ENCODE measurements at places on chromosomes 1 and 21. TPM values are rescaled to one million over a fixed set of nuclear protein-coding genes. Genes with fewer than 3 reads are reported as not detected.
A peak's percentile ranks its signal among the peaks of the same experiment; 100 is the strongest.

PALMD gene
- 115 TPM for total RNA-seq

DNA sequence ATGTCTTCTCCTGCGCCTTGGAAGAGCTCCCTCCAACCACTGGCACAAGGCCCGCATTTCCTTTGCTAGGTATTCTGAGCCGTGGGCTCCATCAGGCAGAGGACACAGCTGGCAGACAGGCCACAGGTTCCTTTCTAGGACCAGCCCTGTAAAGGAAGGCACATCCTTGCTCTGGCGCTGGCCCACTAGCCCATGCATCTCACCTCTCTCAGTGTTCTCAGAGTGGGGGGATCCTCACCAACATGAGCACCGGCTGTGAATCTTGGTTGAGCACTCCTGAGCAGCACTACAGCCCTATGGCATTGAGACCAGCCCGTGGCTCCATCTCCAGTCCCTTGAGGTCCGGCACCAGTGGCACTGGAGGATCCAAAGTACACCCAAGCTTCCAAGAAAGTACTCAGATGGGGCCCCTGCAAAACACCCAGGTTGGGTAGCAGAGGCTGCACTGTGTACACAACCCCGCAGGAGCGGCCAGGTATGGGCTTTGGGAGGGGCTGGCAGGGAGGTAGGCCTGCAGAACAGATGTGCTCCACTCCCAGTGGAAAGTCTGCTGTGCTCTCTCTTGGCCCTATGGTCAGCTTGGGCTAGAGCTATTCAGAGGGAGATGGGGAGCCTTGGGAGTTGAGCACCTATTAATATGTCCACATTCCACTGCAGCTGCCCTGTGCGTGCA is 47.1 kb upstream of the PLPPR5 start:
- DNase-seq: no peak

DMBX1 gene
- not detected for total RNA-seq

PCBP3 gene
- 2.7 TPM for total RNA-seq

DNA sequence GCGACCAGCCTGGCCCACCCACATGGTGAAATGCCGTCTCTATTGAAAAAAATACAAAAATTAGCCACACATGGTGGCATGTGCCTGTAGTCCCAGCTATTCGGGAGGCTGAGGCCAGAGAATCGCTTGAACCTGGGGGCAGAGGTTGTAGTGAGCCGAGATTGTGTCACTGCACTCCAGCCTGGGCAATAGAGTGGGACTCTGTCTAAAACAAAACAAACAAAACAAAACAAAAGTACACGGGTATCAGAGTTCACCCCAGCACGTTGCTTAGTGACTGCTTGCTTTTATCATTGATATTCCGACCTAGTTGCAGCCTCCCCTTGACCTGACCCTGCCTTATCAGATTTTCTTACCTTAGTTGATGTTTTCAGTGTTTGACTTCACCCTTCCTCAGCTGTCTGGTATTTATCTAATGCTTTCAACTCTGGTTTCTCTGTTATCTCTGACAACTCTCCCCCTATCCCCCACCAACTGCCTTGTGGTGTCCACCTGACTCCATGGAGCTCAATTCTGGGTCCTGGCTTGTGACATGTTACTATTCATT is 5.1 kb downstream of the TLCD4 start:
- no peak for DNase-seq

RXRG gene
- total RNA-seq: 2.2 TPM

DNA sequence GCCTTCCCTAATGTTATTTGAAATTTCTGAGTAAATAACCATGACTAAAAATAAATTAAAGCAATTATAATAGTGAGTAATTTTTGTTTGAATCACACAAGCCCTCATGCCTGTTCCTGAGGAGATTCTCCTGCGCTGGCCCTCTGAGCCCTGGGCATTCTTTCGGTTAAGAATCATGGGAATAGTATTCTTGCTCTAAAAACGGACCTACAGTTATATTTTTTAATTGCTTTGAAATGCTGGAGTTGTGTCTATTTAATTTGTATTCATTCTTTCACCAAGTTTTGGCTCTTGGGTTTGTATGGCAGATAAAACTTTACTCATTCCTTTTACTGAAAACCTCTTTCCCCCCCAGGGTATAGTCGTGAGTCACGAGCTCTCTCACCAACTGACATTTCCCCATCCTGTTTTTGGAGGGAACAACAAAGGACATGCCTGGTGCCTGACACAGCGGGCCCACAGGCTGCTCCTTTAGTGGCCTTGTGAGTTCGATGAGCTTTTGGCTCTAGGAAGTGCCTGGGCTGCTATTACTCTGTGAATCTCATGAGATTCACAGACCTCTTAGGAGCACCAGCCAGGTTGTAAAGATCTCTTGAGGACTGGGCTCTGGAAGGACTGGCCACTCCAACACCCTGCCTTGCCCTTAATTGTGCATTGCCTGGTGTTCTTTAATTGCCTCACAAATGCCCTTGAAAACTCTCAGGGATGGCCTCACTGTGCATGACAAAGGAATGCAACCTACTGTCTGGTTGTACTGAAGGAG is 58.6 kb downstream of the DDR2 start:
- DNase-seq: peak; percentile 73

- no peak for DNase-seq
Measured at GRCh38 chr1:185570962-185571361, 163.2 kb upstream of the HMCN1 start.

All from left ventricle myocardium superior (tissue), 1 donor.